ENCODE measurements at places on chromosomes 4 and X. TPM values are rescaled to one million over a fixed set of nuclear protein-coding genes. Genes with fewer than 3 reads are reported as not detected.

Gene UGT8
- 0.09 TPM for total RNA-seq

Gene SMIM31
- 0.02 TPM for total RNA-seq

Gene TBX22
- not detected for total RNA-seq

Gene INTS6L
- 0.08 TPM for total RNA-seq
